ENCODE measurements at places on chromosomes 5 and 9. TPM values are rescaled to one million over a fixed set of nuclear protein-coding genes. Genes with fewer than 3 reads are reported as not detected.

- DNase-seq: no peak
Observed at GRCh38 chr9:35519692-35520363, 29.9 kb downstream of the RUSC2 start.

DNA sequence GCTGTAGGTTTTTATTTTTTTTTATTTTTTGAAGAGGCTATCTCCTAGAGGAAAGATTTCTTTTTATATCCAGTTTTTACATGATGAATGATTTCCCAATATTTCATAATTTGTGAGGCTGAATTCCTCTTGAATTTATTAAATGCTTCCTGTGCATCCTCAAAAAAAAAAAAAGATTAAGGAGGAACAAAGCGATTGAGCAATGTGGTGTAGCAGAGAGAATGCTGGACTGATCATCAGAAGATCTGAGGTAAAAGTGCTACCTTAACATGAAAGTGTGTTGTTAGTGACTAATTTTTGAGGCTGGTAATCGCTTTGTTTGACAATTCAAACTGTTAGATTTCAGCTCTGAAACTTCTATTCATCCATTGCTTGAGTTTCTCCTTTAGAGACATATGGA lies 125.1 kb downstream of the ESM1 start:
- DNase-seq: no peak

DNA sequence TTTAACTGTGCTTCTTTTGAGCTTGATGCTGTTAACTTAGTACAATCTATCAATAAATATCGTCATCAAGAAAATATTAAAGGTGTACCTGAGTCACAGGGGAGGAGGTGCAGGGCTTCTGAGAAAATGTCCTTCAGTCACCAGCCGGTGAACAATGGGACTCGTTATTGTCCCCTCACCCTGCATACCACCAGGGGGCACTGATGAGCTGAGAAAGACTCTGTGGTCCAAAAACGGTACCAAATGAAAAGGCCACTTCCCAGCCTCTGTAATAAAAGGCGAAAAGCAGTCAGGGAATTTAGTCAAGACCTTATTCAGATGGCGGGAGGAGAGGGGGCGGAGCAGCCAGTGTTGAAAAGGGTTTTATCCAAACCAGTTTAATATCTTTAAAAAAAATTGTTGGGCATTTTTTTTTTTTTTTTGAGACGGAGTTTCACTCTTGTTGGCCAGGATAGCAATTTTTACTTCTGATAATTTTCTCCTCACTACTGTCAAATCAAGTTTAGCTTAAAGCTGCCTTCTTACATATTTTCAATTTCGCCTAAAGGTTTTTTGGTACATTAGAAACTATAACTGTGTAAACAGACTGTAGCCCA lies 271.9 kb upstream of the ADAMTS16 start:
- DNase-seq: peak; percentile 41

GRCh38 chr5:168457542-168457941 lies 28.7 kb upstream of the RARS1 start:
- DNase-seq: no peak

DNA sequence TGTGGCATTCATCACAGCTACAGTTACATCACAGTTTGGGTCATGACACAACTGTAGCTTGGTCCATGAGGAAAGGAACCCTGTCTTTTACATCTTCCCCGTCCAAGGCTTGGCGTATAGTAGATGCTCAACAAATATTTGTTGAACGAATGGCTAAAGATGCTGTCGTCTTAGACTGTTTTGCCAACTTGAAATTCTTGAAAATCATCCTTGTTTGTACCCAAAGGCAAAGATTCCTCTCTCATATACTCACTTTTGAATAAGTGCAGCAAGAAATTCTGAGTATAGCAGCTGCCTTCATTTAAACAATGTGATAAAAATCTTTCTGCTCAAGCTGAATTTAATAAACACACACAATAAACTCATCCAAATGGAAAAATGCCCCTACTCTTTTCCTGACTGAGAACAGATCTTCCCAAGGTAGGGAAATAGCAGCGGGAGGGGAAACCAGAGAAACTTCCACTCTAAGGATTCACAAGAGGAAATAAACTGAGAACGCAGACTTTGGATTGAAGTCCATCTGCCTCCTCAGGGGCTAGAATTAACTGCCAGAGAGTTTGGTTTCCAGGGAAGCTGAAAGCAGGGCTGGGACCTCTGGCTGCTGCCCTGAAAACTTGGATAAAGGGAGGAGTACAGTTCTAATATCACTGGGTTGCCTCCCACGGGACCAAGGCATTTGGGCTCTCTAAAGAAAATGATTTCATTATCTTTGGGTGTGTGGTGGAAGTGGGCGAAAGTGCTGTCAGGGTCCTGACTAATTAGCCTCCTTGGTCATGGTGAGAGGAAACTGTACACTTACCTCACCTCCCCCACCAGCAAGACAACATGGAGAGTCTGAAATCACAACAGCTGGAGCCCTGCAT lies 99.1 kb downstream of the DPYSL3 start:
- peak; percentile 39 for DNase-seq

DNA sequence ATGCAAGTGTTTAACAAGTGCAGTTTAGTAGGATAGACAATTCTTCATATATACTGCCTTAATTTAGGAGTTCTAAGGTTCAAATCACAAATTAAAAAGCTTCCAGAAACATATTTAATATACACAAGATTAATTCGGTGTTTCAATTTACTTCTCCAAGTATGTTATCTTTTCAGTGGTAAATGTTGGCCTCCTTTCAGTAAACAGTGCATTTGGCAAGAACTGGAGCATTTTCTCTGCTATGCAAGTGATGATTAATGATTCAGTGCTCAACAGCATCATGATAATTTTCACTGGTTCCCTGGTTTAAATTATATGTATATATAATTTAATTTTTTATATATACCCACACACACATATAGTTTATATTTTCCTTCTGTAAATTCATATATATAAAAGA lies 541.7 kb downstream of the EFNA5 start:
- no peak for DNase-seq

GRCh38 chr5:37490120-37490810 lies 111.1 kb downstream of the WDR70 start:
- no peak for DNase-seq

- no peak for DNase-seq
Observed at GRCh38 chr5:72256536-72256935, 63.5 kb downstream of the MRPS27 start.

- DNase-seq: no peak
Observed at GRCh38 chr9:109969011-109969410, 189.0 kb downstream of the PALM2AKAP2 start.

DNA sequence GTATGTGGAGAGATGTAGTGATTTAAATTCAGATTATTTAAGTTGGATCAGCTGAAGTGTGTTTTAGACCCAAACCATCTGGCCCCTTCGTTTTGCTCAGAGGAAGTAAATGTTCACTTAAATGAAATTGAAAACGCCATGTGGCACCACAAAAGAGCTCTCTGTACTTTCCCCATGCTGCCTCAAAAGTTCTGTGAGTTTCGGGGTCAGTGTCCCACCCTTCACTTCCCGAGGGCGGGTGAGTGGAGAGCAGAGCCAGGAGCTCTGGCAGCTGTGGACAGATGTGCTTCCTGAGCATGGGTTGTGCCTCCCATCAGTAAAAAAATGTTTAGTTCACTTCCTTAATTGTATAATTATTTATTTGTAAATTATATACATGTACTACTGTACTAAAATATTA lies 48.4 kb downstream of the PSD2 start:
- DNase-seq: no peak

- no peak for DNase-seq
Observed at GRCh38 chr5:146699138-146699537, 179.4 kb downstream of the PPP2R2B start.

Gene FOXI1
- not detected for total RNA-seq

Gene ANKRD20A1
- 1.5 TPM for total RNA-seq

Gene CNTNAP3B
- total RNA-seq: 8.0 TPM
